ENCODE measurements at places on chromosomes 5 and 9.

- no peak for DNase-seq
Measured at GRCh38 chr5:140262221-140262620, 40.7 kb downstream of the PFDN1 start.

DNA sequence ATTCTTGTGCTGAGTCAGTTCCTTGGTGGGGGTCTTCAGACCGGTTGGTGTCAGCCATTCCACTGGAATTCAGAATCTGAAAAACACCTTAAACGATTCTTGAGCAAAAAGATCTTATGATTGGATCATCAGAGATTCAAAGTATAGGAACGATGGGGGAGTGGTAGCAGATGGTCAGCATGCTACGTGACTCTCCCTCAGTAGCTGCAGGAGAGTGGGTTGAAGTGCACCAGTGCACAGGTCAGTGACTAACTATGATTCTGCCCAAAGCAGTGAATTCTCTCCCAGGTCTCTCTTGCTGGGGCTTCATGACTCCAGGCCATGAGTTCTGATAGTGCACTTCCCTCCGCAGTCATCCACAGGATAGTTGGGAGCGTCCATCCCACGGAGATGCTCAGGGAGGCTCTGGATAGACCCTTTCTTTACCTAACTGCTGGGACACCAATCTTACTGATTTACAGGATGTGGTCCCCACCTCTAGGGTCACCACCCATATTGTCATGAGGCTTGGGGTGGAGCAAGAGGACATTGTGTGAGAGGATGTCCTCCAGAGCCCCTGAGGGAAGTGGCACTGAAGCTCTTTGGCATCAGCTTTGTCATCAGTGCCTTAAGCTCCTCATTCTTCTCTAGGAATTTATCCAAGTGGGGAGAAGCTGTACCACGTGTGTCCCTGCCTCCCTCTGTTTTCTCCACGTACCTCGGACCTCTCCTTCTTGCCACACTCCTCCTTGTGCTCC is 62.0 kb downstream of the RASGRF2 start:
- no peak for DNase-seq

- DNase-seq: no peak
Measured at GRCh38 chr5:14414007-14414406, 167.6 kb upstream of the OTULINL start.

DNA sequence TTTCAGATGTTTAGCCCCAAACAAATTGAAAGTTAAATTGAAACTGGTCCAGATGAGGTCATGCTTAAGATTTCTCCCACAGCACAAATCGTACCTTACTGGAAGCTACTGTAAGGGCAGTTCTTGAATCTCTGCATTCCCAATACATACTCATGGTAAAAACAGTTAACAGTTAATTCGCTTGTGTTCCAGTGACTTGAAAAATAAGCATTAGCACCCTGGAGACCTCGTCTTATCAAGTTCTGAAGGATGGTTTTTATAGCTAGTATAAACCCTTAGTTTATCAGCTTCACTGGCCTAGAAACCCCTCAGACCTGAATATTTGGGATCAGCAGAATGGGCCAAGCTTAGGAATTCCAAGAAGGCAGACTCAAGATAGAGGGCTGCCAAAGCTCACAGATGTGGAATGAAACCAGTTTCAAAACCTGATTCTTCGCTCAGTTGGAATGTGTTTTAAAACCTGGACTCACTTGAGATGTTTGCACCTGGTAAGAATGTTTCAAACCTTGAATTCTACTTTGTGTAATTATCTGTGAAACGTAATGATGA is 103.6 kb downstream of the C9orf152 start:
- no peak for DNase-seq

- no peak for DNase-seq
Measured at GRCh38 chr5:167552356-167552755, 739.1 kb upstream of the WWC1 start.

DNA sequence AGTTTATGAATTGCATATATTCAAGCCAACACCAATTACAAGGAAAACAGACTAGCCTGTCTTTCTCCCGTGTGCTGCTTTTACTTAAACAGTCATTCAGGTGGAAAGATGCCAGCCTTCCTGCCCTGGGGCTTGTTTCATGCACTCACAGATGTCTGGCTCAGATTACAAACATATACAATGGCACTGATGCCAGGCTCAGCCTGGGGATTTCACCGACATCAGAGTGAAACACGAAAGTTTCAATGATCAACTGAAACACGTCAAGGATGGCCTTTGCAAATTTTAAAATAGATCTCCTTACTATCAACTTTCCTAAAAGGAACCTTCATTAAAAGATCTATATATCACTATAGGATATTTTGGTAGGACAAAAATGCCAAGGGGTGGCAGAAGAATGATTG is 1576.5 kb downstream of the EFNA5 start:
- DNase-seq: no peak

- DNase-seq: no peak
Measured at GRCh38 chr5:62942384-62942783, 363.8 kb downstream of the LRRC70 start.

- no peak for DNase-seq
Measured at GRCh38 chr5:144017119-144017518, 153.3 kb downstream of the YIPF5 start.

DNA sequence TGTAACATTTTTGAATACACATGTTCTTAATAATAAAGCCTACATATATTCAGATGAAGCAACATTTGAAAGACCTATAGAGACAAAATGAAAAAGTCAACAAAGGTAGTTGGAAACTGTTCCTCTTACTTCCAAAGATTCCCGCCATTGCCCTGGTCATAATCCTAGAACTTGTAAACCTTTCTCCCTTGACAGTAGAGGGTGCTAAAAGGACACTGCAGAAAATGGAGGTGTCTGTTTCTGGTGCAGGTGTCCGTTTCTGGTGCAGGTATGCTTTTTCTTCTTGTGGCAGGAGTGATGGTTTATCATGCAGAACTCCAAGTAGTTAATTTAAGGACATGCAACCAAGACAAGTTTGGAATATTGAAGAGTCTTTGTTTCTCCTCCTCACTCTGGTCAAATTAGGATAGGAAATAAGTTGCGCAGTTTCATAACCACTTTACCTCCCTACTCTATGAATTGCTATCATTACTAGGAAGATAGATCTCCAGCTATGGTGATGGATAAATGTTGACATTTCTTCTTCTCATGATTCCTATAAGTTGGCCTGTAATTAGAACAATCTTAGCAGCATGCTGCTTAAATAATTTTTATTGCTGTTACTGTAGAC is 56.0 kb upstream of the FAM174A start:
- no peak for DNase-seq

DNA sequence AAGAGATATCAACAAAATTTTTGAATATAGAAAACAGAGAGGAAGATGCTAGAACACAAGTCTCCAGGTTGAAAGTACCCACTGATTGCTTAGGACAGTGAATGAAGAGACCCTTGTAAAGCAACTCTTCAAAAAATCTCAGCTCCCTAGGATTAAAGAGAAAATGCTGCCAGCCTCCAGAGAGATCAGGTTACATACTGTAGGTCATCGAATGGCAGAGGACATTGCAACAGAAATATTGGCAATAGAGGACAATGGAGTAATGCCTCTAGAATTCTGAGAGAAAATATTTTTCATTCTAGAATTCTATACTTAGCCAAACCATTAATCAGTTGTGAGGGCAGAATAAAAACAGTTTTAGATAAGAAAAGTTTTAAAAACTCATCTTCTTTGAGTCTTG is 43.1 kb upstream of the ELL2 start:
- no peak for DNase-seq

GRCh38 chr5:179800071-179800695 is 6.4 kb downstream of the LTC4S start:
- no peak for DNase-seq
